Dermis blood vessel endothelial cell (primary cell): ENCODE measurements at places on chromosomes 5 and 9.

DNA sequence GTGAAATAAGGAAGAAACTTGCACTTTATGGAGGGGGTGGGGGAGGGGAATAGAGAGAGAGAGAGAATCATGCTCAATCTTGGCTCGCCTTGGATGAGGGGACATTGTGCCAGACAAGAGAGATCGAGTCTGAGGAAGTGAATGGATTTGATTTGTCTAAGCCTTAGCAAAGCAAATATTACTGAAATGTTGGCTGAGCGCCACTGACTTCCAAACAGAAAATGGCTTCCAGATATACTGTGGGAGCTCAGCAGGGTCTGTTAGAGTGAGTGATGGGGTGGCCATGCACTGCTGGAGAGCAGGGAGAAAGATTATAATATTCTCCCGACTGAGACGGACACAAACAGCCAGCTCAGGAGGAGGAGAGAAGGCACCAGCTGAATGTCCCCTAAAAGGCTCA lies 34.5 kb downstream of the BRINP1 start:
- DNase-seq: no peak

DNA sequence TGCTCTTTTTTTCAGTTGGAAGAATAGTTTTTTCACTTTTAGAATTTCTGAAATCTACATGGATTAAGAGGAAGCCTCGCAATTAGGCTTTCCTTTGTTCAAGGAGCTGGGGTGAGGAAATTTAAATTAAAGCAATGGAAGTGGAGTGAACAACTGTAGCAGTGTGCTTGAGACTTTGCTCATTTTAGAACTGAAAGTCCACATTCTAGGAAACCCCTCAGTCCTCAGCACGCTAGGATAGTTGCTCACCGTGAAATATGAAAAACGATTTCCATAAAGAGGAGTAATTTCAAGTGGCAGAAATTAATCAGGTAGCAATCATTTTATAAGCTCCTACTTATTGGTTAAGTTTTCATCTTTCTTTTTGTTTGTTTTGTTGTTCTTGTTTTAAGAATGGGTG lies 243.0 kb upstream of the ITGA1 start:
- no peak for DNase-seq

DNA sequence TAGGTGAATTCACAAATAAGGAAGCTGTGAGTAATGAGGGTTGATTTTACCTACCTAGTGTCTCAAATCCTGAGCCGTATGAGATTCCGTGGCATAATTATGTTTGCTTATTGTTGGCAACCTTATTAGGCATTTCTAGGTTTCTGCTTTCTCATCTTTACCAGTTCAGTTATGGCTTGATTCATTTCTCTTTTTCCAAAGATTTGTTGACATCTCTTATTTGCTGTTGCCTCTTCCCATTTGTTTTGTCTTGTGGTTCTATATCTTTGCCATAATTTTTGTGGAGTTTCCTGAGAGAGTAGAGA lies 470 bp downstream of the IL31RA start:
- DNase-seq: no peak

DNA sequence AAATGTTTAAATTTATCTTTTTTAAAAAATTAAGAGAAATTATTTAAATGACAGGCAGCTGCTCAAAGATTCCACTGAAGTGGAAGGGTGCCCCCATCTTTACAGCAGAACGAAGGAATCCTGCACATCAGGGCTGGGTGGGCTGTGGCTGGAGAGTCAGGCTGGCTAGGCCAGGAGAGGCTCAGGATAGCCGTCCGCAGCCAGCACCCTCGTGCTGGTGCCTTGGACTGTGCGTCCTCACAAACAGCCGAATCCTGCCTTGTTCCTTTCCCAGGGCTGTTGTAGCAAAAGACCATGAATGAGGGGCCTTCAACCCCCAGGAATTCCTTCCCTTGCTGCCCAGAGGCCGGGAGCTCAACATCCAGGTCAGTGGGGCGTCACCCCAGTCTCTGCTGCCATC lies 64.6 kb upstream of the FCN1 start:
- no peak for DNase-seq

- no peak for DNase-seq
Measured at GRCh38 chr5:6326776-6327175, 51.6 kb downstream of the MED10 start.

- DNase-seq: no peak
Measured at GRCh38 chr9:111891910-111892499, 4.6 kb upstream of the UGCG start.

DNA sequence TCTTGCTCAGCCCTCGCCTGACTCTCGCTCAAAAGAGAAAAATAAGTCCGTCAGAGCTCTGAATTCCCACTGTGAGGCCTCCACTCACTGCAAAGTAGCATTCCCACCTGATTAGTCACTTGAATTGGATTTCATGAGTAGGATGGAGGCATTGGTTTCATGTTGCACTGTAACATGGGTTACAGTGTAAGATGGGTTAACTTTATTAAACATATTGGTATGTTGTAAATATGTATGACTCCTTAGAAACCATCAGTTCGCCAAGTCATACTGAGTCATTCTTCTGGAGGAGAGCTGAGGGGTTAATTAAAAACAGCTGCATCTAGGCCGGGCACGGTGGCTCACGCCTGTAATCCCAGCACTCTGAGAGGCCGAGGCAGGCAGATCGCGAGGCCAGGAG lies 93.8 kb upstream of the BNC2 start:
- no peak for DNase-seq

DNA sequence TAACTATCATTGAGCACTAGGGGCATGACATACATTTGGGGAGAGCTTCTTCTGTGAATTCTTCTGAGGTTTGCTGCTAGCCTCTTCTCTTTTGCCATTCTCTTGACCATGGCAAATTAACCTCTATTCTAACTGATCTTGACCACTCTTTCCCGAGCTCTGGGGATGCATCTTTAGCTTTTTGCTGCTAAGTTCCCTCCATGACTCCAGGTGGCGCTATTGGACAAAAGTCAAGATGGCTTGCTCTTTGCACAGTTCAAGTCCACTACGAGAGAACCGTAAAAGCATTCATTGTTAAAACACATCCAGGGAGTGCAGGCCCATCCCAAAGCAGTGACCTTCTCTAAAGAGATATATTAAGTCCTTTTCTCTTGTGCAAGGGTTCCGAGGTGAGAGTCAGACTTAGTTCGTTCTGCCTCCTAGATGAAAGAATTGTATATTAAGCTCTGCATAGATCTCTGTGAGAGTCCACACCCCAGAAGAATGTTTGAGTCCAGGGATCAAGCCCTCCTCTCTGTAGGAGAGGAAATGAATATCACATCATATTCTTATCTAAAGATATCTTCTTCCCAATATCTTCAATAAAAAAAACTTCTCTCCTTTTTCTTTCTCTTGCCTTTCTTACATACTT lies 1152.9 kb upstream of the CDH6 start:
- peak; percentile 1 for DNase-seq

DNA sequence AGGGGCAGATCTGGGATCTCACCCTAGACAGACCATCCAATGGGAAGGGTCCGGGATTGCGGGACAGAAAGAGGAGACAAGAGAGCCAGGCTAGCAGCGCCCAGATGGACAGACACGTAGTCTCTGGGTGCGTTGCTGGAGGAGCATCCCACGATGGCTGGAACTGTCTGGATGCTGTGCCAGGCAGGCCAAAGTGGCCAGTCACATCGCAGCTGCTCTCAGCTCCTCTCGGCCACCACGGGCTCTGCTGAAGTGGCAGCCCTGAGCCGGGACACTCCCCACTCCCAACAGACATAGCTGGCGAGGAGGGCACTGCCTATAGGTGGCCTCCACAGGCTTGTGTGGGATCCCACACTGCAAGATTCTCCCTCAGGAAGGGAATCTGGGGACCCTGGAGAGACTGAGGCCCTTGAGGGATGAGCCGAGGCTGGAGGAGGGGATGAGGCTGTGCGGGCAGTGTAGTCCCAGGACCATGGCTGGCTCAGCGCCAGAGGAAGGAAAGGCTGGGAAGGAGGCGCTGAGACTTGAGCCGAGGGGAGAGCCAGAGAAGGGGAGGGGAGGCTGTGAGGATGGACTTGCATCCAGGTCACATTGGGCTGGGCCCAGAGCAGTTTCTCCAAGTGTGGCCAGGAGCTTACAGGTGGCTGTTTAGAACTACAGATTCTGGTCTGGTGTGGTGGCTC lies 10.3 kb upstream of the WDR5 start:
- DNase-seq: peak; percentile 14

DNA sequence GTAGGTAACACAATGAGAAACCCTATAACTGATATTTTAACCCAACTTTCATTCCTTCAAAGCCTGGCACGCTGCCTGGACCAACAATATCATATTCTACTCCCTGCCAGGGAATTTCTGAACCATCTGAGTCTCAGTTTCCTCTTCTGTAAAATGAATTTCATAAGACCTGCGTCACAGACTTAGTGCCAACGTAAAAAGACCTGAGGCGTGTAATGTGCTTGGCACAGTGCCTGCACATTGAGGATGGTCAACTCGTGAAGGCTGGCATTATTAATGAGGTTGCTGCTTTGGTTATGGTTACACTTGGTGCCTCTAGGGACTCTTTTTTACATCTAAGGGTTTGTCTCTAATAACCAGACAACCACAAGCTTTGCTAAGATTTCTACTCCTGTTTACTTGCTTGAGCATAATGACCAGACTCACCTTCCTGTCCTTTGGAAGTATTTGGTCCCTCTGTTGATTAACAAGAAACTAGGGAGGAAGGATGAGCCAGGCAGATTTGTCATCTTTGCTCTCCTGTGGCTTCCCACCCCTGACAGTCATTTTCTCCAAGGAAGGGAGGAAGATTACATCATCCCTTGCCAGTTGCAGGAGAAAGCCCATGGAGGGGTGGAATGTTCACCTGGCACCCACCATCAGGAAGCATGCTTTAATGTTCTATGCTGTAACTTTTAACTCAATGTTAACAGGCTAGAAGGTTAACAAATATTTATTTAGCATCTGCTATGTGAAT lies 79.0 kb downstream of the PAPPA start:
- no peak for DNase-seq

- DNase-seq: peak; percentile 60
Measured at GRCh38 chr5:177018341-177018740, 4.2 kb upstream of the ZNF346 start.
